ENCODE measurements at places on chromosomes 3 and 15.

GRCh38 chr15:66830823-66831222, 128.8 kb downstream of the SMAD6 start:
- no peak for DNase-seq

DNA sequence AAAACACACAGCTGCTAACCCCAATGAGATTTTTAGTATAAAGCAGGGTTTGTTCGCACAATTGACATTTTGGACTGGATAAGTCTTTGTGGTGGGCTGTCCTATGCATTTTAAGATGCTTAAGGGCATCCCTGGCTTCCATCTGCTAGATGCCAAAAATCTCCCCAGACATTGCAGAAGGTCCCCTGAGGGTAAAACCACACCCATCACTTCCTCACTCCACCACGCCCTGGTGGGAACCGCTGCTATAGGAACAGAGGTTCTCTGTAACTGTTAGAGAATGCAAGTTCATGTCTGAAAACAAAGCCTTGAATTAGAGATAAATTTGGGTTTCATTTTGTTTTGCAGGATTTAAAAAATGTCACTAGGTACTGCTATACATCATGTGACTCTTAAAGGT, 67.7 kb downstream of the ARHGEF26 start:
- DNase-seq: no peak

DNA sequence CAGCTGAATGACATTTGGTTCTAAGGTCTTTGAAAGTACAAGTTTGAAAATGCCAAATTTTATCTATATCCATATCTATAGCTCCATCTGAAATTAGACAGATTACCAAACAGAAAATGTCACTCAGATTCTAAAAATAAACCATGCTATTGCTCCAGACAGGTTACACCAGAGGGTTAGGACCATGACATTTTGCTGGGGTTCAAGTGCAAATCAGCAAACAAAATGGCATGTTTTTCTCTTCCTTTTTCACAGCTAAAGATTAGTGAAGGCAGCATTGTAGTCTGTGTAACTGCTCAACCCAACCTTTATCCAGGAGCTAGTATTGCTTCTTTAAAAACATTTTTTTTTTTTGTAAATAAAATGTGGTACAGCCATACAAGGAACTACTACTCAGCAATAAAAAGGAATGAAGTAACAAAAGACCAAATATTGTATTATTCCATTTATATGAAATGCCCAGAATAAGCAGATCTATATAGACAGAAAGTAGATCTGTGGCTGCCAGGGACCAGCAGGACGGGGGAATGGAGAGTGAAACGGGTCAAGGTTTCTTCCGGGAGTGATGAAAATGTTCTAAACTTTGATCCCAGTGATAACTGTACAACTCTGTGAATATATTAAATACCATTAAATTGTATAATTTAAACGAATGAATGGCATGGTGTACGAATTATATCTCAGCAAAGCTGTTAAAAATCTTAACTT, 18.2 kb downstream of the VGLL4 start:
- DNase-seq: no peak

GRCh38 chr3:178969004-178969700, 102.5 kb downstream of the ZMAT3 start:
- DNase-seq: no peak

DNA sequence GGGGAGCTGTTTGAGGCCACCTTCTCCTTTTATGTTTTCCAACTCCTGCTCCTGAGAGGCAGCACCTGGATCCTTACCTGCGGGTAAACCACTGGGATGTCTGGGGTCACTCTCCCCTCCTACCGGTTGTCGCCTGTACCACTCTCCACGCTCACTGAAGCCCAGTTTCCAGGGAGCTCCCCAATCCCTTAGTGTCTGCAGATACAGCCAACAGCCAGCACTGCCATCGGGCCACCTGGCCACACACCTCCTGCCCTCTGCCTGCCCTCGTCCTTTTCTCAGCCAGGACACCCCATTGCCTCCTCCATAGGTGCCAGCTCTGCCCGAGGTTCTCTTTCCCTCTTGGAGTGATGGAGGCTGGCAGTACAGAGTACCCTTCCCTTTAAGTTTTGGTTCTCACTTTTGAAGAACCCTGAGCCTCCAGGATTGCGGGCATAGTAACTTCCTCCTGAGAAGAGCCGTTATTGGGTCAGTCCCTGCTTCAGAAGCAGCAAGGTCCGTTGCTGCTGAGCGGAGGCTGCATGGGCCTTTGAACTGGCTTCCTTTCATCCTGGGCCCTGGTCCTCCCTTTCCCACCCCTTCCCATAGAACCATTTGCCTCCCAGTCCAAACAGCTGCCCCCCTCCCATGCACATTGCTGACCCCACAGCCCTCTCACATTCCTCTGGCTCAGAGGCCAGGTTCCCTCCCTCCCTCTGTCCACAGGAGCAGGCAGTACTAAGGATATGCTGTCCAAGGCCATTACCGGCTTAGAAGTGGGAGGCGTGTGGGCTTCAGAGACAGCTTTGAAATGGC, 30.9 kb downstream of the ARNT2 start:
- DNase-seq: no peak

- DNase-seq: no peak
Observed at GRCh38 chr3:101867511-101867910, 18.2 kb downstream of the NFKBIZ start.

DNA sequence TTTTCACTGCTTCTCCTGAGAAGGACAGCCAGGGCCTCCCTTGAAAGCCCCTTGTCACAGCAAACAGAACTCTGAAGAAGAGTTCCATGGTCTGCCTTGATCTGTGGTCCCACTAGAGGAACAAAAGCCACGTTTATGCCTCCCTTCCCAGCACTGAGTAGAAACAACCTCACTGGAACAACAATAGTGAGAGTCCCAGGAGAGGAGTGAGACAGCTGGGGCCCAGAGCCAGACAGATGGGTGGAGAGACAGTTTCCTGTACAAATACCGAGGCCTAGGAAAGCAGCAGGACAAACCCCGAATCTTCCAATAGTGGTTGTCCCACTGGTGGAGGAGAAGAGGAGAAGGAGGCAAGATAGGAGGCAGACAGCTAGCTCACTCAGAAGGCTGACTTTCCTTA, 106.1 kb downstream of the WDR76 start:
- DNase-seq: no peak

DNA sequence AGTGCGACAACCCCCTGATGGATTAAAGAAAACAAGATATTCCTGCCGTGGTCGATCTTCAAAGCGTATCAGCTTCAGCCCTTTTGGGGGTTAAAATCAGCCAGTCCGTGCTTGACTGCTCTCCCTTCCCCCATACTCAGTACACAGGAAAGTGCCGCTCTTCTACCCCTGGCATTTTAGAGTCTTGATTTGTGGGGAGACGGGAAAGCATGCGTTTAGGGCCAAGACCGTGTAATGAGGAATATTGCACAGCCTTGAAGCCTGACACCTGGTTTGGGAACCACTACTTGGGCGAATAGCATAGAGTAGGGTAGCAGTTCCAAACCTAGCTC, 540 bp upstream of the EDC3 start:
- no peak for DNase-seq

GRCh38 chr15:73078722-73079121, 26.5 kb downstream of the NEO1 start:
- no peak for DNase-seq

DNA sequence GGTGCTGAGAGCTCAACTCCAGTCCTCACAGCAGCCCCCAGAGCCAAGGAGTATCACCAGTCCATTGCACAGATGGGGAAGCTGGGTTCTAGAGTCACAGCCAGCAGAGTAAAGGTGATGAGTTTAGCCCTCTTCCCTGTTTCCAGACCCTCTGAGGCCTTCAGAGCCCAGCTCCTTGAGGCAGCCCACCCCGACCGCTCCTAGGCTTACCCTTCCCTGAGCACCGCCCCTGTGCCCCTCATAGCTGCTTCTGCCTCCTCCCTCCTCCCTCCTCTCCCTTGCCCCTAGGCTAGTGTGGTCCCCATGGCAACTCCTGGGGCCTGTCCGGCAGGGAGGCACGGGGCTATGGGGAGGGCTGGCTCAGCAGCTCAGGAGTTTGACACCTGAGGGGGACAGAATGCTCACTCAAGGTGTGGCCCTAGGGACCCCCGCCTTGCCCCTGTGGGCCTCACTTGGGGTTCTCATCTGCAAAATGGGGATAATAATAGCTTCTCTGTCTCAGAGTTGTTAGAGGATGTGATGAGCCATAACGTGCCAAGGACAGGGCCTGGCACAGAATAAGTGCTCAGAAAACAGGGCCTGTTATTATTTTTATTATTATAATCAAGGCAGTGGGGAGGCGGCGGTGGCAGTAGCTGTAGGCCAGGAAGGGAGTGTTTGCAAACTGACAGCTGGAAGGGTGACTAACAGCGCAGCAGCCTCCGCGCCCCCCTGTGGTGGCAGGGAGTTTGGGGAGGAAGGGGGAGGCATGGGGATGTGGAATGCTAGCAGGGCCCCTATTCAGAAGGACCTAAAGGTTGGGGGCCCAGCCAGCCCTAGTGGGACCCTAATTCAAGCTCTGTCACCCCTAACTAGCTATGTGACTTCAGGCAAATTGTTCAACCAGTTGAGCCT, 11.5 kb downstream of the CSK start:
- DNase-seq: peak; percentile 69

GRCh38 chr15:45179221-45179985, 8.4 kb downstream of the SHF start:
- DNase-seq: peak; percentile 48

DNA sequence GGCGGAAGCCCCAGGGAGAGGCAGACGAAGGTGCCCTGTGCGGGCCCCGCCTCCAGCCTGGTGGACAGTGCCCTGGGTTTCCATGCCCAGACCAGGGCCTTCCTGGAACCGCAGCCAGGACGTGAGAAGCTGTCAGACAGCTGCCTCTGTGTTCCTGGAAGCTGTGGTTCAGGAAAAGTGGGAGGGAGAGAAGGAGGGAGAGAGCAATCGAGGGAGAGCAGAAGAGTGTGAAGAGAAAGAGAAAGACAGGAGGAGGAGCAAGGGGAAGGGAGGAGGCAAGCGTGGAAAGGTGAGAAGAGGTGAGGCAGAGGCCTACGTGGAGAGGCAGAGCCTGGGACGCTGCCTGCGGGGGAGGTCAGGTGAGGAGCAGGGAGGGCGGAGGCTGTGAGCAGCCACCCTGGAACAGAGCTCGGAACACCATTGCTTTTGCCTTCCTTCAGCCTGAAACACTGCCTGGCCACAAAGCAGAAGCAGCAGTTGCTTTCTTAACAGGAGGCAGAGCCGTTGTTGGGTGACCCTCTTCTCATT, 18.6 kb downstream of the ZDHHC19 start:
- DNase-seq: no peak

DNA sequence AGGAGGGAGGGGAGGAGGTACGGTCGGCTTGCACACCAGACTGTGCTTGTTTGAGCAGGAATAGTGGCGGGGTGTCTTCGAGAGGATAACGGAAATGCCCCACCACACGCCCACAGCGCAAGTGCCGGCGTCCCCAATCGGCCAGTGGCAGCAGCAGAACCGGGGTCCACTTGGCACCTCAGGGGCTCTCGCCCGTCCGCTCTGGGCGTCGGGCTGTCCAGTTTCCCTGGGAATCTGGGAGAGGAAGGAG, 53.7 kb downstream of the CCDC54 start:
- peak; percentile 37 for DNase-seq

- no peak for DNase-seq
Observed at GRCh38 chr3:128470134-128470899, 3.6 kb upstream of the DNAJB8 start.

GRCh38 chr15:95594496-95594895, 736.0 kb upstream of the NR2F2 start:
- no peak for DNase-seq

DNA sequence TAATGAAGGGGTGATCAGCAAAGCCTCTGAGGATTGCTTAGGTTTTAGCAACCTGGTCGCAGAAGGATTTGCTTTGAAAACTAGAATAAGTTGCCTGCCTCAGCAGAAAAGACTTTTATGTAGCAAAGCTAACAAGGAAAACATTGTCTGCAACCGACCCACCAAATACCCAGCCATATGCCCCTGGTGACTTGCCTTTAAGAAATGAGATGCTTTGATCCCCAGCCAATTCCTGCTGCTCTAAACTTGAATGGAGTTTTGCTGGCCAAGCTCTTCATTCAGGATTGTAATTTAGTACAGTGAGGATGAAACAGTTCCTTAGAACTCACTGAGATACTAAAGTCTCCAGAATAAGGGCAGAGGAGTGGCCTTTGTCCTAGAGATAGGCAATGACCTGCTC, 139.8 kb upstream of the PROK2 start:
- DNase-seq: no peak

GRCh38 chr3:168806871-168807270, 711.1 kb upstream of the GOLIM4 start:
- DNase-seq: no peak

DNA sequence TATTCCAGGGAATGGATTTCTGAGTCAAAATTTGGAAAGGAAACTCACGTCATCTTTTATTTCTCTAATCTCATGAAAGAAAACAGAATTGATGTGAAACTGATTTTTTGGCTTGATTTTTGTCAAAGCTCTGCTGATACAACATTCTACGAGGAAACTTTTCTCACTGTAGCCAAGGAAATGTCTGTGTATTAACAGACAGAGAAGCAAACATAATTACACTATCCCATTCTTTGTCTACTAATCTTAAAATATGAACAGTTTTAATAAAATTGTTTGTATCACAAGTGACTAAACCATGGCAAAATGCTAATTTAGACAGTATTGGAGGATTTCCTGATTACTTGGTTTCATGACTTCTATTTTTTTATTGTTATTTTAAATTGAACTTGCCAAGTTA, 1437.0 kb downstream of the OTOL1 start:
- DNase-seq: no peak

DNA sequence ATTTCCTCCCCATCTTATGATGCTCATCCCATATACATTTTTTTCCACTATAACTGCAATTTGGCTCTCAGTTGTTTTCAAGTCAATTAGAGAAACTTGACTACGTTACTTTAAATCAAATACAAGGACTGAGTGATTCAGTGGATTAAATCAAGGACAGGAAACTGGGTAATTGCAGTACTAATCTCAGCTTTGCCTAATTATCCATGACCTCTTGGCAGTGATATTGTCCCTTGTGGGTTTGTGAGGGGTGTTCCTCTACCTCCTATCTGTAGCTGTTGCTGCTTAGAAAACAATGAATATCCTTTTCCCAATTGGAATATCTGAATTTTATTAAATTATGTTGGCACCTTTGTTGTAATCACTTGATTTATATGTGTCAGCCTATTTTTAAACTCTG, 79.4 kb downstream of the ZPLD1 start:
- DNase-seq: no peak

DNA sequence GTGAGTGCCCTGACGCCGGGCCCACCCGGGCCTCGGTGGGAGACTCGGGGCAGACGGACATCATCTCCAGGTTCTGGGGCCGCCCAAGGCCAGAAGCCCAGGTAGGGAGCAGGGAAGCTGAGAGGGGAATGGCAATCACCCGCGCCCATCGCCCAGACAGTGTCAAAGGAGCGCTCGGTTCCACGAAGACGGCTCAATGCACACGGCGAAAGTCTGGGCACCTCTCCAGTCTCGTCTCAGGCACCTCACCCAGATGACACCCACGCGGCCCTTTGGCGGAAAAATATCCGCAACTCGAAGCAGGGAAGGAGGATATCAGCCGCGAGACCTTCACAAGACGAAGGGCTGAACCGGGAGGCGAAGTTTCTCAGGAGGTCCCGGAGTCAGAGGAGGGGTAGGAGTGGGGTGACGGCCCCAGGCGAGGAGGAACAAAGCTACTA, 916 bp downstream of the IL17RD start:
- DNase-seq: no peak

- DNase-seq: no peak
Observed at GRCh38 chr3:3464131-3464530, 284.6 kb upstream of the CRBN start.

- DNase-seq: peak; percentile 41
Observed at GRCh38 chr3:127750226-127751031, 71.9 kb downstream of the MGLL start.

Measured in activated CD4-positive, alpha-beta T cell treated with anti-CD3 and anti-CD28 coated beads, Interleukin-10, Interleukin-2, amounts not matched to agents 100 ng/mL and 50 ng/mL, durations not matched to agents 16 hours and 8 hours (primary cell).